ENCODE measurements at places on chromosomes 6 and 20.

- DNase-seq = no peak
Observed at GRCh38 chr20:15506311-15506710, 1066.9 kb downstream of the KIF16B start.

DNA sequence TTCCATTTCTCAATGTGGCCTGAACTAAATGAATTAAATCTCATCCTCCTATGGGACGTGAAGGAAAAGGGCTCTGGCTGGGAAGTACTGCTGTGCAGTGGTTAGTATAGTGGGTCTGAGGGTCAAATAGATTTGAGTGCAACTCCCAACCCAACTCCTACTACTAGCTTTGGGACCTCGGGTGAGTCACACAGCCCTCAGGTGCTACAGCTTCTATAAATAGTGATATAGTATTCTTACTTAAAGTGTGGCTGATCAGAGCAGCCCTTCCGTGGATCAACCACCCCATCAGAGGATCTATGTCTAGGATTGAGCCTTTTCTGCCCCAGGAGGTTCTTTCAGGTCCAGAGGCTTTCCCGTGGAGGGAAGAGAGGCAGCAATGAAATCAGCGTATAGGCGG is 904 bp upstream of the UST start:
- no peak for DNase-seq

- no peak for DNase-seq
Observed at GRCh38 chr20:20732641-20733040, 20.2 kb upstream of the RALGAPA2 start.

GRCh38 chr6:108941859-108942258 is 93.6 kb downstream of the ARMC2 start:
- no peak for DNase-seq

DNA sequence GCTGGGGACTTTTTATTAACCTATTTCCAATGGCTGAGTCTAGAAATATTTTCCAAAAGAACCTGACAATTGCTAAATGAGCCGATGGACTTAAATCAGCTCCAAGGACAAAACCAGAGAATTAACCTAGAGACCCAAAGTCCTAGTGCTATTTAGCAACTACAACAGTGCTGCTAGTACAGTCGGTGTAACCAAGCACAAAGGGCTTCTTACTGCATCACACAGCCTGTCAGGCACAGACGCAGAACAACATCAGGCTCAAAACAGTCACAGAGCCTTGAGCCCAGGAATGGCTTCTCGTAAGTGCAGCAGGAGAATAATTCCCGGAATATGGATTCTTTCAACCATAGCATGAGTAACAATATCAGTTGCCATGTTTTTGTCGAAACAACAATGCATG is 70.0 kb downstream of the GFOD1 start:
- no peak for DNase-seq

- DNase-seq = no peak
Observed at GRCh38 chr20:35305682-35306556, 13.7 kb upstream of the FAM83C start.

GRCh38 chr6:13278164-13278563 is 50.2 kb downstream of the TBC1D7 start:
- DNase-seq = peak; percentile 1

GRCh38 chr20:5848711-5849505 is 98.7 kb downstream of the SHLD1 start:
- DNase-seq = peak; percentile 62

DNA sequence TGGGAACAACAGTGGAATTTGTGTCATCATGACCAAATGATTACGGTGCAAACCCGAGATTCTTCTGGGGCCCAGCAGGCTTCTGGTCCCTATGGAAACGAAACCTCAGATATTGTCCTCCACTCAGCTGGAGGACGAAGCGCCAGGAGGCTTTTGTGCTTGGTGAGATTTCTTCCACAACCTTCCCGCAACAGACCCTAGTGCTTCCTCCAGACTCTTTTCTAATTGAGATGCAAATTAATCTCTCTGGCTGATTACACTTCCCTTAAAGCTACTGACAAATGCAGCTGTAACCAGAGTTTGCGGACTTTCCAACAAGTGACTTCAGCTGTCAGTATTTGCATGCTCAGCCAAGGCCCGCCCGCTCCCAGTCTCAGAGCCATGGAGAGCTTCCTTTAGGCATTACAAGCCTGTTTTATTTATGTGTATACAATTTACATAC is 96.0 kb downstream of the INSM1 start:
- DNase-seq = no peak

All from LNCaP clone FGC (cell line).